Inflammatory macrophage (primary cell): ENCODE measurements at places on chromosomes 12 and 14.

DNA sequence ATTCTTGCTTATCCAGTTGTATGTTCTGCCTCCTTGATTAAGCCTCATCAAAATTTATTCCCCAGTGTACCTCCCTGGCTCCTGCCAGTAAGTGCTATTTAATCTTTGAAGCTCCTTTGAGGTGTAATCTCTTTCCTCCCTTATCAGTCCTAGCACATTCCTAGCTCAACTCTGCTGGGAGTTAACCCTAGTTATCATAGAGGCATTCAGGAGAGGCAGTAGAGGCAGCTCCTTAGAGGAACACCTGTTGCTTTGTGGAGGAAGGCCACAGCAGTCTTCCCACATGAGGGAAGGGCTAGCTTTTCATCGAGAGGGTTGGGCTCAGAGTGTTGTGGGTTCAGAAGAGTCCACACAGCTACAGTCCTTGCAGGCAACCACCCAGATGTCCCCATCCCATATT lies 182.4 kb upstream of the ARID2 start:
- DNase-seq = no peak

DNA sequence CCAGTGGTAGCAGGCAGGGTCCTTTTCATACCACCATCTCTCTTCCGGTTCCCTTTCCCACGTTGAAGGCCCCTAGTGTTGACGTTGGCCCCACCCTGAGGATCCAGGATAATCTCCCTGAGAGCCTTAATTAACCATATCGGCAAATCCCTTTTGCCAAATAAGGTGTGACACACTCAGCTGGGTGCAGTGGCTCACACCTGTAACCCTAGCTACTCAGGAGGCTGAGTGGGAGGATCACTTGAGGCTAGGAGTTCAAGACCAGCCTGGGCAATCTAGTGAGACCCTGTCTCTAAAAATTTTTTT lies 2.8 kb upstream of the TMEM119 start:
- DNase-seq = no peak

DNA sequence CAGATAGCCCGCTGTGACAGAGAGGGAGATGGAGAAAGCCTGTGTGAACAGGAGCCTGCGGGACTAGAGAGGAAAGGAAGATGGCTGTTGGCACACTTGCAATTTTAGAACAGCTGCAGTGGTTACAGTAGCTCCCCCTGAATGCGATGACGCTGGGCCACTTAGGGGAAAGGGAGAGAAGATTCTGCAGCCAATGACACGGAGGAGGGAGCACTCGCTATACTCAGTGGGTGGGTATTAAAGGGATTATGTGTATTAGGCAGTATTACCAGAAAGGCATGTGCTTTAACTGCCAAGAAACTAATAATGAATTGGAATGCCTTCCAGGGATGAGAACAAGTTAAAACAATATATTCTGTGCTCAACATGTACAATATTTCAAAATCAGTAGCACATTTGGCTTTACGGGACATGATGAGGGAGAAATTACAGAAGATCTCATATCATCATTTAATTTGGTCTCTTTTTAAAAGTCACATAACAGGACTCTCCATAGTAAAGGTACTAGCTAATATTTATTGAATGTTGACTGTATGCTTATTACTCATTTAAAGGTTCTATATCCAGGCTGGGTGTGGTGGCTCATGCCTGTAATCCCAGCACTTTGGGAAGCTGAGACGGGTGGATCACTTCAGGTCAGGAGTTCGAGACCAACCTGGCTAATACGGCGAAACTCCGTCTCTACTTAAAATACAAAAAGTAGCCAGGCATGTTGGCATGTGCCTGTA lies 35.9 kb upstream of the FOS start:
- DNase-seq = no peak

DNA sequence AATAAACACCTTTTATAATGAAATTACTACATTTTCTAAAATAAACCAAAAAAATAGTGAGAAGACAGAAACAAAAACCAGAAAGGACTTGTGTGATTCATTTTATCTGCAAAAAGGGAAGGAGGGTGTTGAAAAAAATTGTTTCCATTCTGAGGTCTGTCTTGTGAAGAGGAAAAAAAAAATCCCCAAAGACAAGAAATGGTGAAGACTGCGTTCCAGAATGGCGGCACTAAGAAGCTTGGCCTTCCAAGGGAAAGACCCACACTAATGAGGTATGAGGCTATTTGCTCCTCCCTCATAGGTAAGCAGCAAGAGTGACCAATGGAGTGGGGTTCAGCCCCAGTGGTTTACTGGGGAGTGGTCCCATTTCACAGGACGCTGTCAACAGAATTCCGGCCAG lies 35.0 kb downstream of the GNPTAB start:
- DNase-seq = peak; percentile 50

DNA sequence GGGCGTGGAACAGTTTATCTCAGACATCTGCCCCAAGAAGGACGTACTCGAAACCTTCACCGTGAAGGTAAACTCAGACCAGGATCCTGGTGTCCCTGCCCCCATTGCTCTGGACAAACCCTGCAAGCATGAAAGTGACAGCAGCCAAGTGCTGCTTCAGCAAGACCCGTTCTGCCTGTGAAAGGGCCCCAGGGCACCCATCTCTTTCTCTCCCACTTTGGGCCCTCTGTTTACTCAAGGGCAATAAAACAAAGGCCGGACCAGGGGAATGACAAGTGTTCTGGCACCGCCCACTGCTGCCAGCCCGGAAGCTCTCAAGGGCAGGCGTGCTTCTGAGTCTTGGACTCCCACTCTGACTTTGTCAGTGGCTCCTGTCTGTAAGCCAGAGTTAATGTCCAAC lies 35.3 kb downstream of the CD9 start:
- DNase-seq = no peak
